ENCODE measurements at places on chromosomes 7 and 10.

- DNase-seq: no peak
Measured at GRCh38 chr7:33130184-33130583, 820 bp downstream of the BBS9 start.

GRCh38 chr7:70406186-70406949, 725.6 kb upstream of the GALNT17 start:
- no peak for DNase-seq

DNA sequence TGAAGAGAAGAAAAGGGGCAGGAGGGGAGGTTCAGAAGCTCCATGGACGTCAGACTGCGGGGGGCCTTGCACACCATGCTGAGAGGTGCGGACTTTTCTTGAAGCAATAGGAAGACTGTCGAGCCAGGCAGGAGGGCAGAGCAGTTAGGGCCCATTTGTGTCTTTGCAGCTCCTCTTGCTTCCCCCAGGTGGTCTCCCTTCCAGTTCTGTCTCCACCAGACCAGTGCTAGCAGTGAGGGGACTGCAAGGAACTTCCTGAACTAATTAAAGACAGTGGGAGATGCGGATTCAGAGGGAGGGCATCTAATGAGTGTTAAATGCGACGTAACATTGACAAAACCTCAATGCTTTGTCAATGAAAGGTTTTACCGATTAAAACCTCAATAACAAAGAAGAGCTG, 225.4 kb downstream of the USP6NL start:
- DNase-seq: no peak

DNA sequence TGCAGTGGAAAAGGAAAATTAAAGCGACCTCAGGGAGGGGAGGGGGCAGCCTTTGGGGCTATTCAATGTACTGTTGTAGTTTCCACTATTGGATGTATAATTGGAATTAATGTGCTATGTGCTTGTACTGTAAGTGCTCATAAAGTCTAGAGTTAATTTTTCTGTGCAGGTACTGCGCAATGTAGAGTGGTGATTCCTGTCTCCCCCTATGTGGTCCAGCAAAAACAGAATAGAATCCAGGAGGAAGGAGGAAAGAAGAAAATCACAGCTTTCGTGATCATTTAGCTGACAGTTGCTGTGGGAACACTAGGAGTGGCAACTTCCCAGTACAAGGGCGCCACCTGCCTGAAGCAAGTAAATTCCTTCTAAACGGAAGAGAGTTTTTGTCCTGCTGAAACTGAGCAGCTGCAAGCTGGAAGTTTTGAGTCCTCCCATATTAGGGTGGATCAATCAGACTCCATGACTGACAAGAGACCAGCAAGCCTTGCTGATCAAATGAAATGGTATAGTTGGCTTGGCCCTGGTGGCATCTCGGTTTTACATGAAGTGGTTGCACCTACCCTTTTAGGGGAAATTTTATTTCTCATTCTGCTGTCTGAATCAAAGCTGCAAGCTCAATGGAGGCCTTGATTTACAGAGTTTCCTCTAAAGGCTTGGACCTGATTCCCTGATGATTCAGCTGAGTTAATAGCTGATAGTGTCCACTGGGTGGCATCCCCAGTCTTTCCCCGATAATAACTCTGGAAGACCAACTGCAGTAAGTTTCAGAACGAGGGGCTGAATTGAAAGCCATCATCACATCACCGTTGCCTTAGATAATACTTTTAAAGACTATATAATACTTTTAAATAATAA, 299.8 kb downstream of the HGF start:
- DNase-seq: peak; percentile 23

All from MV-4-11 (cell line).